ENCODE measurements at places on chromosomes 1 and 21. TPM values are rescaled to one million over a fixed set of nuclear protein-coding genes. Genes with fewer than 3 reads are reported as not detected.

SPATA45 gene
- 0.24 TPM for polyA plus RNA-seq

ATAD3C gene
- polyA plus RNA-seq, result 0.38 TPM

LENEP gene
- polyA plus RNA-seq, result 0.26 TPM

PLCH2 gene
- polyA plus RNA-seq, result 0.08 TPM

FAM177B gene
- not detected for polyA plus RNA-seq

TMEM81 gene
- polyA plus RNA-seq, result 1.8 TPM

CHAF1B gene
- 5.6 TPM for polyA plus RNA-seq

RHD gene
- polyA plus RNA-seq, result not detected

TDRD10 gene
- polyA plus RNA-seq, result not detected

VPS72 gene
- 104 TPM for polyA plus RNA-seq

OR13G1 gene
- polyA plus RNA-seq, result not detected

FAM43B gene
- polyA plus RNA-seq, result not detected

LCE3B gene
- not detected for polyA plus RNA-seq

NBPF6 gene
- polyA plus RNA-seq, result not detected

TIE1 gene
- 0.81 TPM for polyA plus RNA-seq

GPR25 gene
- polyA plus RNA-seq, result not detected

S100A8 gene
- polyA plus RNA-seq, result not detected

BMP8B gene
- 0.07 TPM for polyA plus RNA-seq

ADAMTS5 gene
- polyA plus RNA-seq, result 0.90 TPM

AK2 gene
- 191 TPM for polyA plus RNA-seq

PIK3C2B gene
- polyA plus RNA-seq, result 6.5 TPM

ALX3 gene
- polyA plus RNA-seq, result not detected

CA6 gene
- polyA plus RNA-seq, result not detected

CLDN19 gene
- not detected for polyA plus RNA-seq

SMCP gene
- polyA plus RNA-seq, result not detected

RIIAD1 gene
- not detected for polyA plus RNA-seq

TCHH gene
- polyA plus RNA-seq, result not detected

FCRL1 gene
- polyA plus RNA-seq, result not detected

TSPEAR gene
- polyA plus RNA-seq, result 0.03 TPM

CA14 gene
- polyA plus RNA-seq, result 0.08 TPM

HMGN1 gene
- polyA plus RNA-seq, result 219 TPM

TEX38 gene
- 0.24 TPM for polyA plus RNA-seq

MX2 gene
- 0.08 TPM for polyA plus RNA-seq

KIAA0040 gene
- polyA plus RNA-seq, result 0.15 TPM

ORC1 gene
- 5.2 TPM for polyA plus RNA-seq

EPHA10 gene
- polyA plus RNA-seq, result 0.06 TPM

LRRN2 gene
- polyA plus RNA-seq, result not detected

ALG14 gene
- 2.5 TPM for polyA plus RNA-seq

OR2L3 gene
- 0.02 TPM for polyA plus RNA-seq

TRIM58 gene
- polyA plus RNA-seq, result 0.13 TPM

GIPC2 gene
- not detected for polyA plus RNA-seq

NBPF9 gene
- 17.8 TPM for polyA plus RNA-seq

All from SK-N-SH (cell line).